ENCODE measurements at places on chromosomes 2 and 18.
A peak's percentile ranks its signal among the peaks of the same experiment; 100 is the strongest.

DNA sequence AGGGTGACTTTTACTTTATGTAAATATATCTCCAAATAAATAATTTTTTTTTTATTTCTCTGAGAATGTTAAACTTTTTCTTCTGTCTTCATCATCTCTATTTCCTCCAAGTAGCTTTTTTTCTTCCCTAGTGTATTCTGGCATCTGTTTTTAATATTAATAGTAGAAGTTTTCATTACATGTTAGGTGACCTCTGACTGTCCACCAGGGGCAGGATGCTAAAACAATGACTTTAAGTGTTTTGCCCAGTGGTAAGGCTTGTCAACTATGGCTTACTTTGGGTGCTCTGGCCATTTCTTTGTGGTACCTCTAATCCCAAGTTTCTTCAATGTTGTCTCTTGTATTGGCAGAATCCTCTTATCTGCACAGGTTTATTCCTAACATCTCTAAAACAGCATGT lies 127.1 kb downstream of the SRBD1 start:
- no peak for DNase-seq

- no peak for DNase-seq
Observed at GRCh38 chr18:78773819-78774218, 205.8 kb upstream of the SALL3 start.

GRCh38 chr2:67486041-67486796 lies 89.1 kb downstream of the ETAA1 start:
- DNase-seq: peak; percentile 7

- DNase-seq: no peak
Observed at GRCh38 chr2:60482222-60482621, 71.2 kb downstream of the BCL11A start.

DNA sequence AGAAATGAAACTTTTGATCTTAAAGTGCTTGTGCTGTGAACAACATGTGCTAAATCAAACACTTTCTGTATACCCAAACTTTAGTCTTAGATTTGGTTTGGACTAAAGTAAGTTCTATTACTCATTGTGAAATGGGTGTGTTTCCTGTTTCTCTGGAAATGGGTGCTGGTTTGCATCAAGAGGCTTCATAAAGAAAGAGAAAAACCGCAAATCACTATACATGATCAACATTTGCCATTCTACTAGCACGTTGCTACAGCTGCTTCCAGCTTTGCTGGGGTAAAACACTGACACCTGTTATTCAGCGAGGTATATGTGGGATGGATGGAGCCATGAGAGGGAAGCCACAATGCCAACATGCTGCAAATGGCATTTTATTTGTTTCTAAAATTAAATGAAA lies 547.0 kb upstream of the ACVR2A start:
- DNase-seq: no peak

GRCh38 chr2:12928197-12928774 lies 211.6 kb downstream of the TRIB2 start:
- peak; percentile 28 for DNase-seq

GRCh38 chr18:63879709-63880108 lies 7.8 kb upstream of the SERPINB2 start:
- no peak for DNase-seq
